Astrocyte of the cerebellum (primary cell): ENCODE measurements at places on chromosomes 13 and 19.

- DNase-seq: no peak
Observed at GRCh38 chr13:67200605-67201004, 29.5 kb downstream of the PCDH9 start.

- DNase-seq: no peak
Observed at GRCh38 chr19:16859626-16860025, 29.2 kb upstream of the F2RL3 start.

DNA sequence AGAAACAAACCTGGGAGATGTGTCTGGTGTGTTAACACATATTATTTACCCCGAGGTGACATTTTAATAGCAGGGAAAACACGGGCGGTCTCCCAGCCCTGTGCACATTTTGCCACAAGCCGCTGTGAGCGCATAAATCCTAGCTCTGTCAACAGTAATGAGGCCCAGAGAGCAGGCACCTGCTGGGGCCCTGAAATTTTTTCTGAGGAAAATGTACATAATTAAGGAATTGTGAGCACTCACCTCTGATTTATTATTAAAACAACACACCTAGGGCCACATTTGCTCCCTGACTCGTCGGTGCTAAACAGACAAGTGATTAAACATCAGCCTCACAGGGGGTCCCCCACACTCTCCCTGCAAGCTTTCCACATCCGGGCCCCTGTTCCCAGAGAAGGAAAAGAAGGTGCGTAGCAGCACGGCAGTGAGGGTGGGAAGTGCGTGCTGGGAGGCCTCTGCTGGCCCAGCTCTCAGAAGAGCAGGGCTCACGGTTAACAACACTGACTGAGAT, 616.3 kb downstream of the UQCRFS1 start:
- no peak for DNase-seq

DNA sequence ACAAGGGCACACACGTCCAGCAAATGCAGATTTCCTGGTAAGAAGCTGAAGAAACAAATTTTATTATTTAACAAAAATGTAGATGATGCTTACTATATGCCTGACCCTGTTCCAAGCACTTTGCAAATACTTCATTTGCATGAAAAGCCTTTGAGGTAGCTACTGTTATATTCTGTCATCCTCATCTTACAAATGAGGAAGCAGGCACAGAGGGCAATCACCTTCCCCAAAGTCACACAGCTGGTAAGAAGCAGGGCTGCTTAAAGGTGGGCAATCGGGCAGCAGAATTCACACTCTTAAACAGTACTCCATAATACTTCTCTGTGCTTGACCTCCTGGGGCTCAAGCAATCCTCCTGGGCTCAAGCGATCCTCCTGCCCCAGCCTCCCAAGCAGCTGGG, 18.3 kb upstream of the PNMA8C start:
- DNase-seq: no peak

DNA sequence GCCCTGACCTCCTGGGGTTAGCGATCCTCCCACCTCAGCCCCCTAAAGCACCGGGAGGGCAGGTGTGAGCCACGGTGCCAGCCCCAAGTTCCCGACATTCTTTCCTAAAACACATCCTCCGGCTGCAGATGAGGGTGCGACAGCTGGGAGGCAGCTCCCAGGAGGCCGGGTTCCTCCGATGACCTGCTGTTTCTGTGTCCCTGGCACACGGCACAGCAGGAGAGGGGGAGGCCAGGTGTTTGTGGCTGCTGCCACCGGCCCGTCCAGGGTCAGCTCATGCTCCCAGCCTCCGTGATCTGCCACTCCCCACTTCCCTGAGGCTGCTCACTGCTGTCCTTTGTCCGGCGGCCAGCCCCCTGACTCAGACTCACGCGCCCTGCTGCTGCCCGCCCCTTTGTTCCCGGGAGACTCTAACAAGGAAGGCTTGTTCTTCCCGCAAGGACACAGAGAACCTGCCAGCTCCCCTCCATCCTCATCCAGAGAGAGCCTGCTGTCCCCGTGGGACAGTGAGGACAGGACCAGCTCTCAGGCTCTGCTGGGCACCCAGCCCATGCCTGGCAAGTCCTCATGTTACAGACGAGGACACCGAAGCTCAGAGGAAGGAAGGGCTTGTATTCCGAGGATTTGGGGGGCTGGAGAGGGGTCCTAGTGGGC, 10.6 kb upstream of the MADCAM1 start:
- DNase-seq: no peak

DNA sequence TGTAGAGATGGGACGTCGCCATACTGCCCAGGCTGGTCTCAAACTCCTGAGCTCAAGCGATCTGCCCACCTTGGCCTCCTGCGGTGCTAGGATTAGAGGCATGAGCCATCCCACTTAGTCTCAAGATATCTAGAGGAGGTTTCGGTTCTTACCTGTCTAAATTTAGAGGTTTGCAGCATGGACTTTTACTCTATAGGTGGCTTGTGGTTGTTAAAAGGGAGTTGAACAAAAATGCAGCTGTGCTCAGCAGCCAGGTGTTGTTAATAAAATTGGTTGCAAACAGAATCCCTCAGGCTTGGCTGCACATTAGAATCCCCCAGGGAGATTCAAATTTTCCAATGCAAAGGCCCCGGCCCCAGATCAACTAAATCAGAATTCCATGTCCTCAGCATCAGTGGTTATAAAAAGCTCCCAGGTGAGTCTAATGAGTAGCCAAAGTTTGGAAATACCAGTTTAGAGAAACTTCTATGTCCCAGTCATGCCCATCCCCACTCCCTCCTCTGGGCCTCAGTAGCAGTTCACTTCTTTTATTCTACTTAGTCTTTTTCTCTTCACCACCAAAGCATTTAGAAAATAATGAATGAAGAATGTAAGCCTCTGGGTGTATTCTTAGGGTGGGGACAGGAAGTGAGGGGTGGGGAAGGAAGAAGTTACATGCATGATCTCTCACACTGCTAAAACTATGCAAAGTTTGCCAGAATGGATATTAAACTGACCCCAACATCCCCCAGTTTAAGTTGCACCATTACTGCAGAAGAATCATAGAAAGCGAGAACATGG, 471.0 kb downstream of the COG6 start:
- no peak for DNase-seq
